Heart right ventricle (tissue), 16 donors: ENCODE measurements at places on chromosomes 3 and 15. TPM values are rescaled to one million over a fixed set of nuclear protein-coding genes. Genes with fewer than 3 reads are reported as not detected.

DNA sequence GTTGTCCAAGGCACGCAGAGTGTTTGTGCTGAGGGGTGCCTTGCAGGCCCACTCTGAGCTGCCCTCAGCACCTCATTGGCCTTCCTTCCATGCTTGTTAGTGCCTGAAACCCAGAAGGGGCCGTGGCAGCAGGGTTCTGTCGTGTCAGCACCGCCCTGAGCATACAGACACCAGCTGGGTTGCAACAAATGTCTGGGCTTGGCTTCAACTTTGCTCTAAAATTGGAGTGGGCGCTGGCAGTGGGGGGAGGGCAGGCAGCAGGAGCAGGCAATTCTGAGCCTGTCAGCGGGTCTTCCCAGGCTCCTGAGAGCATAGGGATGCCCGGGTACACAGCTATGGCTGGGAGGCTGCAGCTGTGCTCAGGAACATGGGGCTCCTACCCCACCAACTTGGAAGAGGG is 464.3 kb downstream of the EPHA3 start:
- H3K4me1 ChIP-seq, result peaks cover 5% of the 10 kb centered on the region
- peak overlapping the region; percentile 14 for H3K4me3 ChIP-seq
- H3K27ac ChIP-seq, result peak overlapping the region; percentile 38
- DNase-seq, result peak; percentile 28
- H3K36me3 ChIP-seq, result no peaks in the 10 kb centered on the region

DNA sequence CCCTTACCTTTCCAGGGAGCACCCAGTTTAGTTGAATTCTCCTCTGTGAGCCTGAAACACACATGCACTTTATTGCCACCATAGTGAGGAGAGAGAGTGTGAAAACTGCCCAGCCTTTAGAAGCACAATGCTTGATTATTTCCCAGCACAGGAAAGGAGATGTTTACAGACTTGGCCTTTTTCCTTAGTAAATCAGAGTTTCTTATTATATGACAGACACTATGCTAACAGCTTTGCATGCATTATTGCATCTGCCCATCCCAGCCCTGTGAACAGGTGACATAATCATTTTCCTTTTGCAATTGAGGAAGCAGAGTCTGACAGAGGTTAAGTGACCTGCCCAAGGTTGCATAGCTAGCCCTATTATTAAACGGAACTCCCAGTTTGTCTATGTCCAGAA is 36.5 kb downstream of the CAPN3 start:
- no peak overlapping the region for H3K27ac ChIP-seq
- DNase-seq, result no peak
- H3K4me1 ChIP-seq, result no peaks in the 10 kb centered on the region
- H3K27me3 ChIP-seq, result no peaks in the 10 kb centered on the region
- H3K36me3 ChIP-seq, result peaks cover 30% of the 10 kb centered on the region
- no peak overlapping the region for H3K4me3 ChIP-seq

STAB1 gene
- 159 TPM for total RNA-seq

- H3K36me3 ChIP-seq, result no peaks in the 10 kb centered on the region
- H3K27ac ChIP-seq, result no peak overlapping the region
- H3K27me3 ChIP-seq, result no peaks in the 10 kb centered on the region
- no peak for DNase-seq
Observed at GRCh38 chr15:78054966-78055365, 22.5 kb downstream of the TBC1D2B start.

NPAP1 gene
- total RNA-seq, result not detected

- H3K36me3 ChIP-seq, result no peaks in the 10 kb centered on the region
- DNase-seq, result no peak
- no peak overlapping the region for H3K4me3 ChIP-seq
Observed at GRCh38 chr3:197440717-197441303, 115.0 kb downstream of the BDH1 start.

TMCO5A gene
- total RNA-seq, result not detected

- H3K36me3 ChIP-seq, result no peaks in the 10 kb centered on the region
- no peak overlapping the region for H3K4me3 ChIP-seq
- H3K27ac ChIP-seq, result no peak overlapping the region
- peaks cover 3% of the 10 kb centered on the region for H3K4me1 ChIP-seq
- peaks cover 13% of the 10 kb centered on the region for H3K27me3 ChIP-seq
Observed at GRCh38 chr3:127222664-127223063, 29.7 kb downstream of the PRR23E start.

ALDH1L1 gene
- 32.4 TPM for total RNA-seq

- no peak overlapping the region for H3K4me3 ChIP-seq
- H3K36me3 ChIP-seq, result no peaks in the 10 kb centered on the region
- no peaks in the 10 kb centered on the region for H3K4me1 ChIP-seq
- H3K27me3 ChIP-seq, result no peaks in the 10 kb centered on the region
Observed at GRCh38 chr3:14929310-14930074, 17.9 kb upstream of the NR2C2 start.

GRCh38 chr3:194828116-194828515 is 142.4 kb downstream of the FAM43A start:
- H3K4me1 ChIP-seq, result peaks cover 19% of the 10 kb centered on the region
- H3K4me3 ChIP-seq, result no peak overlapping the region
- H3K27me3 ChIP-seq, result no peaks in the 10 kb centered on the region
- no peak for DNase-seq
- H3K36me3 ChIP-seq, result no peaks in the 10 kb centered on the region

DNA sequence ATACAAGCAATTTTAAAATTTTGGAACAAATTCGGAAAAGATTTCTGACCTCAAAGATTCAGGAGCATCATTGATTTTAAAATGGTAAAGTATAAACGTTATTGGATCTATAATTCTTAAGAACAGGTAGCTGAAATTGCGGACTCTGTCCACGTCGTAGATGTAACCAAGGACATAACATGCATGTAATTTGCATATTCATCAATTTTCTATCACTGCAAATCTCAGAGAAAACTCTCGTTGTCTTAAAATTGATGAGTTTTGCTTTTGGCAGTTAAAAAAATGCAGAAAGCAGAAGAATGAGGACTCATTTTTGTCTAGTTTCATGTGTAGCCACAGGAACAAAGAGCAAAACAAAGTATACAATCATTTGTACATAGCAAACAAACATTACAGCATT is 1094.4 kb downstream of the SI start:
- no peak for DNase-seq
- H3K27me3 ChIP-seq, result no peaks in the 10 kb centered on the region
- no peaks in the 10 kb centered on the region for H3K4me1 ChIP-seq
- no peak overlapping the region for H3K4me3 ChIP-seq
- H3K36me3 ChIP-seq, result no peaks in the 10 kb centered on the region
- H3K27ac ChIP-seq, result no peak overlapping the region

CHRNA7 gene
- total RNA-seq, result 2.7 TPM

SEMA5B gene
- 11.8 TPM for total RNA-seq

GRCh38 chr15:89591834-89592233 is 16.6 kb downstream of the TICRR start:
- no peaks in the 10 kb centered on the region for H3K27me3 ChIP-seq
- H3K27ac ChIP-seq, result no peak overlapping the region
- H3K4me3 ChIP-seq, result no peak overlapping the region
- no peaks in the 10 kb centered on the region for H3K4me1 ChIP-seq
- H3K36me3 ChIP-seq, result no peaks in the 10 kb centered on the region

- H3K36me3 ChIP-seq, result no peaks in the 10 kb centered on the region
- no peak for DNase-seq
- H3K4me3 ChIP-seq, result no peak overlapping the region
- no peaks in the 10 kb centered on the region for H3K27me3 ChIP-seq
- peaks cover 20% of the 10 kb centered on the region for H3K4me1 ChIP-seq
Observed at GRCh38 chr3:157201648-157202278, 41.8 kb upstream of the CCNL1 start.

UTS2B gene
- total RNA-seq, result not detected

DNA sequence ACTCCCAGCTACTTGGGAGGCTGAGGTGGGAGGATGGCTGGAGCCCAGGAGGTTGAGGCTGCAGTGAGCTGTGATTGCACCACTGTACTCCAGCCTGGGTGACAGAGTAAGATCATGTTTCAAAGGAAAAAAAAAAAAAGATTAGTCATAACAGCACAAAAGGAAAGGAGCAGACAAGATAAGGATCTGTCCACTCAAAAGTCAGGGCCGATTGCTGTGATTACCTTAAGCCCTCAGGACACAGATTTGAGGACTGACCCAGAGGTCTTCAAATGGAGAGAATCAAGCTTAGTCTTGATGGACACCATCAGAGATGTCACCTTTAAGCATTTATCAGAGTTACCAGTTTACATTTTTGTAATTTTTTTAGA is 23.9 kb upstream of the HEG1 start:
- H3K27ac ChIP-seq, result no peak overlapping the region
- DNase-seq, result no peak
- H3K27me3 ChIP-seq, result no peaks in the 10 kb centered on the region
- H3K4me1 ChIP-seq, result no peaks in the 10 kb centered on the region
- H3K36me3 ChIP-seq, result no peaks in the 10 kb centered on the region
